ENCODE measurements at places on chromosomes 6 and 20.

DNA sequence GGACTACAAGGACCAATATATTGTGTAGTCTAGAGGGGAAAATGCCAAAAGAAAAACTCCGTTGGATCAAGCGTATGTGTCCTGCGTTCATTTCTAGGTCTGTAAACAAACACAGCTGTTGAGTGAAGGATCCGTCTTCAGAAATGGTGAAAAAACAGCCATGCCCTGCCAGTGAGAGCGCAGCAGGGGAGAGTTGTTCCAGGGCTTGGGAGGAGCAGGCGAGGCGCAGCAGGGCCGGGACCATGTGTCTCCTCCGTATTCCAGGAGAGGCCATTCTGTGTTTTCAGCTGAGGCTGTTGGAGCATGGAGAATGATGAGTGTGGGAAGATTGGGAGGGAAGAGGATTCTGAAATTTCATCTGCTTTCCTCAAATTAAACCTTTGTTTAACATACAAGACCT, 38.0 kb downstream of the BMP6 start:
- no peak for DNase-seq

DNA sequence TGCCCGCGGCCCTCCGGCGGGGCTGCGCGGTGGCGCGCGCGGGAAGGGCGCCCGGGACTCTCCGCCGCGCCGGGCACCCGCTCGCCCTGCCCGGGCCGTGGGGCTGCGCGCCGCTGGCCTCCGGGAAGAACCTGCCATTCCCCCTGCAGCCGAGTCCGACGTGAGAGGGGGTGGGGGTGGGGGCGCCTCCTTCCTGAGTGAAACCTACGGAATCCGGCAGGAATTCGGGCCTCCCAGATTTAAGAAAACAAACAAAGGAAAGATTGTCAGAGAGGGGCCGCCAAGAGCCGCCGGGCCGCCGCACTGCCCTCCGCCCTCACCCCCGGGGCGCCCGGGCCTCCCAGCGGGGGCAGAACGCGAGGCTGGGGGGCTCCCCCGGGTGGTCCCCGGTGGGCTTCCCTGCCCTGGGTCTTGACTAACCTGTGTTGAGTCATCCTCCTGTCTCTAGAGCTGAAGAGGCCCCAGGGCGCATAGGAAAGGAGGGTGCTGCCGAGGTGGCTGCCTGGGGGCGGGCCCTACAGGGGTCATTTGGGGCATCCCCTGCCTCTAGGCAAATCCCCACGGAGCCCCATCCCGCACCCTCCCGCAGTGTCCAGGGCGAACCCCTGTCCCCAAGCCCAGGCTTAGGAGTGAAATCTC, 42.2 kb upstream of the FOXP4 start:
- DNase-seq = no peak

- no peak for DNase-seq
Measured at GRCh38 chr6:137097057-137097456, 52.3 kb upstream of the IL20RA start.

- no peak for DNase-seq
Measured at GRCh38 chr20:55342822-55343221, 662.5 kb downstream of the CBLN4 start.

DNA sequence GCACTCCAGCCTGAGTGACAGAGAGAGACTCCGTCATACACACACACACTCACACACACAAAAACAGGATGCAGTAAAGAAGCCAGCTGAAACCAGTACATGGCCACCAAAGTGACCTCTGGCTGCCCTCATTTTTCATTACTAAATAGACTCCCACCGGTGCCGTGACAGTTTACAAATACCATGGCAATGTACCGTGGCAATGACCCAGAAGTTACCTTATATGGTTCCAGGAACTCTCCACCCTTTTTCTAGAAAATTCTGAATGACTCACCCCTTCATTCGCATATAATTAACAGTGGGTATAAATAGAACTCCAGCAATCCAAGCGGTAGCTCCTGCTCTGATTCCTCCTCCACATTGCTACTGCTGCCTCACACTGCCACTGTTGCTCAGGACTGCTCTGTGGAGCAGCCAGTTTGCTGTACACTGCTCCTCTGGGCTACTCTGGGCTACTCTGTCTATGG, 57.7 kb downstream of the SNX5 start:
- peak; percentile 69 for DNase-seq

DNA sequence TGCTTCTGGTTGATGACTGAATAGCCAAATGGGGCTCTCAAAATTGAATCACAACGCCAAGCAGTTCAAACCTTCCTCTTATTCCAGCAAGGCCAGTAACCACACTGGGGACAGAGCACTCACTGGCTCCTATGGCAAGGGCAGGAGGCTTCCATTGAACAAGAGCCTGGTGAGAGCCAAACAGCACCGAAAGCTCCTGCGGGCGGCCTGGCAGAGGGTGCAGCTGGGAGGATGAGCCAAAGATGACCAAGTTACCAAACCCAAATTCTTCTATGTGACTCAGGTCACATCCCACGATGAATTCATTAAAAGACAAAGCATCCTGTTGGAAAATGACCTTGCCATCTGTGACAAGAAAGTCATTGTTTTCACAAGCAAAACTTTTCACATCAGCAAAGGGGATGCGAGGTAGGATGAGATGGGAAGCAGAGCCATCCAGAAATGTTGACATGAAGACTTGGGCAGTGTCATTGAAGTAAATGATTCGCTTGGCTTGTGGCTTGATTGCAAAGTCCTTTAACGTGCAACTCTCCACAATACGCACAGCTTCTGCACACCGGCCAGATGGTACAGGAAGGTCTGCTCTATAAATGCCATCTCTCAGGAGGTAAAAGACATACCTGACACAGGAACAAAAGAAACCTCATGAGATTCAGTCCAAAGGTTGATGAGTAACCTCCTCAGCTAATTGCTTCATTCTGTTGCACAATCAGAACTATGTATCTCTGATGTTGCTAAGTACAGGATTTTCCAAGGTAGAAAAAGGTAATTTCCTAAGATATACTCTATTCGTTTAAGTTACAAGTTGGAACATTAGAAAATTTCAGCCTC, 36.3 kb downstream of the ROS1 start:
- DNase-seq = no peak

GRCh38 chr6:63553208-63553607, 19.1 kb upstream of the LOC128125822 start:
- no peak for DNase-seq

DNA sequence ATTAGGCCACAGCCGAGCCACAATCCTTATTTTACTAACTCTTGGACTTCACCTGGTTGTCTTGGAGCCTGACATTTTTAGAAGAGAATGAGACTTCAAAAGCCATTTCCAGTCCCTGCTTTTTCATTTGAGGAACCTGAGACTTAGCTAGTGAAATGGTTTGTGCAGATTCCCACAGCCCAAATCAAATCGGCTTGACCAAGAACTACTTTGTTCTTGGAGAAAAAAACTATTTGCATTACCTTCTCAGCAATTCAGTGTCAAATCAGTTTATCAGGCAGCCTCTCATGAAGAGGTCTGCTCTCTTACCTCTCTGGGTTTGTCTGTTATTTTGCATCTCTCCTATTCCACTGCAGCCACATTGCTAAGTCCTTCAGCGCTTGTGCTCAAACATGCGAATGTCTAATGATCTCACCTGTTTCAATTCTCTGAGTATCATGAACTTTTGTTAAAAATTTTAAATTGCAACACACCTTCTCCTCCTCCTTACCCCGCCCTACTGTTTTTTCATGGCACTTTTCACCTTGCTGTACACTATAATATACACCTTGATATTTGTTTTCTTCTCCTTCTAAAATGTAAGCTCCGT, 573 bp upstream of the IFNGR1 start:
- no peak for DNase-seq

DNA sequence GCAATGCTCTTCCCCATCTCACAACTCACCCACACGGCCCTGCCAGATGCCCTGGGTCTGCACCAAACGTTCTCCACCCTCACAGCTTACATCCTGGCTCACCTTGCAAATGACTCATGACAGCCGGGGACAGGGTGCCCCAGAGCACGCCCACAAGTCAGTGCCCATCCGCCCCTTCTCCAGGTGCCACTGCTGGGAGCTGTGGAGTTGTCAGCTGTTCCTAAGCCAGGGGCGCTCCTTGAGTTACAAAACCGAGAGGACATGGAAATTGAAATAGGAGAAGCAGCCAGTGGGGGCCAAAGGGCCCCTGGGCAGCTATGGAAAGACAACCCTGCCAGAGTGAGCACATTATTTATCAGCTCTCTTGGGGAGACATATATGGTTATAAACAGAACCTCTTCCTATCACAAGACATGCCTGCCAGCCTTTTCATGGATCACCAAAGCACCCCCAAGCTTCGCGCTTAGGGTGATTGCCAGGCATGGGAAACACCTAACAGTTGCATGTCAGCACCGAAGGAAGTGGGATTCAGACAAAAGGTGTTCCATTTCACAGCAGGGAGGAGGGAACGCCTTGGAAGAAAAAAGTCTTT, 236.8 kb downstream of the LY86 start:
- no peak for DNase-seq

- DNase-seq = no peak
Measured at GRCh38 chr20:1291191-1291741, 25.2 kb downstream of the SNPH start.

- DNase-seq = no peak
Measured at GRCh38 chr6:42396720-42397119, 55.0 kb downstream of the TRERF1 start.

GRCh38 chr20:32681175-32682084, 7.7 kb upstream of the C20orf203 start:
- peak; percentile 98 for DNase-seq

- DNase-seq = no peak
Measured at GRCh38 chr6:109081516-109082187, 13.0 kb downstream of the SESN1 start.

GRCh38 chr6:30641048-30641447, 5.9 kb upstream of the C6orf136 start:
- no peak for DNase-seq

DNA sequence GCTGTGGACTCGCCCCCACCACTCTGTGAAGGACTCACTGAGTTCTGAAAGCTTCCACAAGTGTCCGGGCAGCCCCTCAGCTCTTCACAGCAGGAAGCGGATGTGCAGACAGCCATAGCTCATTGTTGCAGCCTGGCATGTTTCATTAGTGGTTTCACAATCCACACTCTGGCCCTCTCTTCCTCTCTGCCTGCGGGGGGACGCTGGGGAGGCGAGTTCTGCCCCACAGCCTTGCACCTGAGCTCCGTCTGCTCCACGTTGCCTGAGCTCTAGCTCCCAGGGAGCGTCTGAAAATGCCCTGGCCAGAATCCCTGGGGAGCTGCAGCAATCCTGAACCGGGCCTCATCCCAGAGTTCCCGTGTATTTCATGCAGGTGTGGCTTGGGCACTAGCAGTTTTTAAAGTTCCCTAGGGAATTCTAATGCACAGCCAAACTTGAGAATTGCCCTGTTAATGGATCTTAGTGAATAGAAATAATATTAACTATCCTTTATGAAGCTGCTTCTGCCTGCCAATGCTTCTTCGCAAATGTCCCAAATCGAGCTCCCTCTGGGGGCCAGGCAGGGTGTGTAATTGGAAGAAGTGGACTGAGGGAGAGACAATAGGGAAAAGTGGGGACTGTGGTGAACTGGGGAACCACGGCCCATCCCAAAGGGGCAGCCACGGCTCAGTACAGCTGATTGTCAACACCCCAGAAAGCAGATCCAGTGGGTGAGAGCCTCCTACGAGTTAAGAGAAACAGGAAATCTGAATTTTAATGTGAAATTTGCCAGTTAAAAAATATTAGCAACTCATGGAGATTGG, 51.5 kb downstream of the CTCFL start:
- DNase-seq = peak; percentile 91

GRCh38 chr6:136914947-136915346, 7.2 kb upstream of the SLC35D3 start:
- no peak for DNase-seq

DNA sequence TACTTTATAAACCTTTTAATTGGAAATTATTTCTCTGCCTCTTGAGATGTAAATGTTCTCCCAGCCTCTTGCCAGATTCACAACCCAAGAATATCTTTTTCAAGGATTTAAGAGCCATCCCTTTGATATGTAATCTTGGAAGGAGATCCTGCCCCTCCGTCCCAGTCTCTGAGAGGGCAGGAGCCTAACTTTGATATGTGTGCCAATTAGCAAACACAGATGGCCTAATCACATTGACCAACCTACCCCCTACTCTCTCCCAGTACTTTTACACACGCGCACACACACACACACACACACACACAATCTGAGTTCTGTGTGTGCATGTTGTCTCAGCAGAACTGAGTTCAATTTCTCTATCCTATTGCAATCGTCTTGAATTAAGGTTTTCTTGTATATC, 623.8 kb downstream of the PHF3 start:
- no peak for DNase-seq

DNA sequence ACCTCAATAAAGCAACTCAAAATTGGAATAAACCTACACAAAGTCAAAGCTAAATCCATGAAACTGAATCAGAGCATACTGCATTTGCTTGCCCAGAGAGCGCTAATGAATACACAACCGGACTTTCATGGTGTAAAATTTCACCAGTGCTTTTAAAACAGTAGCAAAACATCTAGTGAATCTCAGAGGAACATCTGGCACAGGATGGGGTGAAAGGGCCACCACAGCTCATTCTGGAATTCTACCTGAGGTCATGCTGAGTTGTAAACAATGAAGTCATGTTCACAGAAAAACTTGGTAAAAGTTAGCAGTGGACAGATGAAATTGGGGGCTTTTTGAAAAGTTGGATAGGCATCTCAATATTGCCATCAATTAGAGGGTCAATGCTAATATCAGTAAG, 125.6 kb upstream of the STXBP5 start:
- DNase-seq = no peak

DNA sequence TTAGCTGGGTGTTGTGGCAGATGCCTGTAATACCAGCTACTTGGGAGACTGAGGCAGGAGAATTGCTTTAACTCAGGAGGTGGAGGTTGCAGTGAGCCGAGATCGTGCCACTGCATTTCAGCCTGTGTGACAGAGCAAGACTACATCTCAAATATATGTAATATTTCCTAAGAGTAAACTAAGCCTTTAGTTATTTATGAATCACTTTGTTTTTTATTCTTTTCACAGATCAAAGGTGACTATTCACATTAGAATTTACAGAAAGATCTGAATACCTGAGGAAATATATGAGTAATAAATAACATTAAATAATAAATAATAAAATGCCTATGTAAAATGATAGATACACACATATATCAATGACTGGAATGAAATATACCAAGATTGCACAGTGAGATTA, 630.8 kb upstream of the IMPG1 start:
- no peak for DNase-seq

DNA sequence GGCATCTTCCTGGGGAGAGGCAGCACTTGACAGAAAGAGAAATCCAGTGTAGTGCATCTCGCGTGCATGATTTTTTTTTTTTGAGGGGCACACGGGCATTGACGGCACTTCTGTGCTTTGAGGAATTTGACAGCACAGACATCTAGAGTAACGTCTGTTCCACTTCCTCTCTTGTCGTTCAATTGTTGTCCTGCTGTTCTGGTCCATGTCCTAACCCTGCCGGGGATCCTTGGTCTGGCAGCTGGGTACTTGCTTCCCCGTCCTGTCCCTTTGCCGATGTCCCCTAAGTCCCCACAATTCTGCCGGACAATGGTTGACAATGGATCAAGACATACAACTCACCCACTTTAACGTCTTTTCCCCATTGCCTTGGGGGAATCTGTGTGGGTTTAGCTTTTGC, 46.0 kb upstream of the NAA20 start:
- no peak for DNase-seq

GRCh38 chr6:163634211-163635171, 220.0 kb downstream of the QKI start:
- no peak for DNase-seq

Data from KBM-7 (cell line).